ENCODE measurements at places on chromosomes 4 and X. TPM values are rescaled to one million over a fixed set of nuclear protein-coding genes. Genes with fewer than 3 reads are reported as not detected.

APELA gene
- not detected for total RNA-seq

PAQR3 gene
- total RNA-seq, result 6.9 TPM

SYNPO2 gene
- total RNA-seq, result 206 TPM

FNIP2 gene
- 46.2 TPM for total RNA-seq
